Fibroblast of lung (primary cell): ENCODE measurements at places on chromosomes 3 and 15. TPM values are rescaled to one million over a fixed set of nuclear protein-coding genes. Genes with fewer than 3 reads are reported as not detected.

The FGF7 gene
- 488 and 527 TPM in 2 replicates for total RNA-seq

The LYSMD4 gene
- total RNA-seq, result 7.4 and 12.6 TPM in 2 replicates

The MAP6D1 gene
- total RNA-seq, result 0.51 and 0.83 TPM in 2 replicates

DNA sequence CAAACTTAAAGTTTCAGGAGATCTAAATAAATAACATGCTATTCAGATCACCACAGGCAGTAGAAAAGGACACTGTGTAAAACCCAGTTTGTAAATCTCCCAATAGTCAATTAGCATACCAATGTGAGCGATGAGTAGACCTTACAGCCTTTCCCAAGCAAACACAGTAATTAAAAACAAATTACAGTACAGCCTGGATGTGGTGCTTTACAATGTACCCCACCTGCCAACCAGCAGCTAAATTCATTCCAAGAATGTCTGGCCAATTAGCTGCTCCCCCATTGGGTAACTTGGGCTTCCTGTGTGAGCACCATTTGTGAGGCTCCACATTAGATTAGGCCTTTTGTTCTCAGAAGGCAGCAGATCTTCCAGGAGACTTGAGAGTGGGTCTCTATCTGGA, 635.0 kb downstream of the TBL1XR1 start:
- H3K27me3 ChIP-seq, result no peaks in the 10 kb centered on the region
- H3K36me3 ChIP-seq, result no peaks in the 10 kb centered on the region
- H3K4me3 ChIP-seq, result no peak overlapping the region
- no peaks in the 10 kb centered on the region for H3K4me1 ChIP-seq
- no peak overlapping the region for H3K27ac ChIP-seq

DNA sequence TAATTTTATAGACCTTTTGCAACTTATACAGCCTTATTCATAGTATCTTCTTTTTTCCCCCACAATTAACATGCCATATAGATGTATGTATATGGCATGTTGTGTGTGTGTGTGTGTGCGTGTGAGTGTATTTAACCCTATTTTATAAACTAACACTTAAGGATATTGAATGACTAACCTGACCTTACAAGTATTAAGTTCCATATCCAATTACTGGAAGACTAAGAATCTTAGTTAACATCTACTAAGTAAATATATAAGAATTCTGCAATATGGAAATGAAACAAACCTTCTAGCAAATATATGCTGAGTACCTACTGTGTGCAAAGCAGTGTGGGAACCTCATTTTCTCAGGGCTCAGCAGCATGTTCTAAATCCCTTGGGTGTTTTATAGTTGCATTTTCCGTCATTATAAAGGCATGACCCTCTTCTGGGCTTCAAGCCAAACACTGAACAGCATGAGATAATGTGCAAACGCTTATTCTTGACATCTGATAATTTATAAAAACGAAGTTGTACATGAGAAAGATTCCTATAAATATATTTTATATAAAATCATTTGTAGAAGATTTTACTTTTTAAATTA, 105.5 kb downstream of the NLGN1 start:
- H3K4me3 ChIP-seq, result no peak overlapping the region
- no peak overlapping the region for H3K27ac ChIP-seq
- H3K27me3 ChIP-seq, result no peaks in the 10 kb centered on the region
- no peaks in the 10 kb centered on the region for H3K4me1 ChIP-seq

DNA sequence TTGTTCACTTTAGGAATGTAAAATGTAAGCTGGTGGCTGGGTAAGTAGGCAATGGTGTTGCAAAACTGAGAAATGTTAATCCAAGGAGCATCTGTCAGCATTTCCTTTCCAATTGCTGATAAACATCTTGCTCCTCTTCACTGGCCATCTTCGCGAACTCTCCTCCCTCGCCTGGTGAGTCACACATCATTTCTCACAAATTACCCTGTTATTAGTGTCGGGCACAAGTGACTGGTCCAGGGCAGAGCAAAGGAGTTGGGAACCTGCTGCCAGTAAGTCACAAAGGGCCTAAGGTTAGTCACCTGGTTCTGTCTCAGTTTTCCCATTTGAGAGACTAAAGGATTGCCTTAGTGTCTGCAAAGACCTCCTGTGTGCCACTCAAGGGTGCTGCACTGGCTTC, 13.0 kb downstream of the CERS3 start:
- no peak overlapping the region for H3K27ac ChIP-seq
- DNase-seq, result no peak
- no peaks in the 10 kb centered on the region for H3K36me3 ChIP-seq
- no peaks in the 10 kb centered on the region for H3K4me1 ChIP-seq
- H3K4me3 ChIP-seq, result no peak overlapping the region

DNA sequence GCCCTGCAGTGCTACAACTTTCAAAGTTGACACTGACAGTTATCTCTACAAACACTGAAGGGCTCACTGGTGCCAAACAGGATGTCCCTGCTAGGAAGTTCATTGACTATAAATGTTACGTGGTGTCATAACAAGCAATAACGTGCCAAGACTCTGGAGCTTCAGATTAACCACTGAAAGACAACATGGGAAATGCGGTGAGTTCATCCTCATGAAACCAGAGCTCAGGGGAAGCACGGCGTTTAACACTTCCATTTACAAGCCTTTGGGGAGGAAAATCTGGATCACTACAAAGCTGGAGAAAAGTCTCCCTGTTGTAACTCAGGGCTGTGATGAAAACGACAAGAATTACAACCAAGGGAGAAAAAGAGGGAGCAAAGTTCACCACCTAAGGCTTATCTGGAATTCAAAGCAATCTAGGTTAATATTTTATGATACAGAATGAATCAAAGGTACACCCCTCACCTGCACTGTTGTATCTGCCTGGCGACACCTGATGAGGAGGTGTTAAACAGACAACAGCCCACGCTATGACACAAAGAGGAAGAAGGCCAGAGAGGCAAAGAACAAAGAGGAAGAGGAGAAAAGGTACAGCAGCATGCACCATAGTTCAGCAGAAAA, 27.0 kb downstream of the SHQ1 start:
- H3K4me1 ChIP-seq, result peaks cover 7% of the 10 kb centered on the region
- no peaks in the 10 kb centered on the region for H3K36me3 ChIP-seq
- H3K4me3 ChIP-seq, result no peak overlapping the region
- H3K27ac ChIP-seq, result no peak overlapping the region
- DNase-seq, result peak; percentile 54

DNA sequence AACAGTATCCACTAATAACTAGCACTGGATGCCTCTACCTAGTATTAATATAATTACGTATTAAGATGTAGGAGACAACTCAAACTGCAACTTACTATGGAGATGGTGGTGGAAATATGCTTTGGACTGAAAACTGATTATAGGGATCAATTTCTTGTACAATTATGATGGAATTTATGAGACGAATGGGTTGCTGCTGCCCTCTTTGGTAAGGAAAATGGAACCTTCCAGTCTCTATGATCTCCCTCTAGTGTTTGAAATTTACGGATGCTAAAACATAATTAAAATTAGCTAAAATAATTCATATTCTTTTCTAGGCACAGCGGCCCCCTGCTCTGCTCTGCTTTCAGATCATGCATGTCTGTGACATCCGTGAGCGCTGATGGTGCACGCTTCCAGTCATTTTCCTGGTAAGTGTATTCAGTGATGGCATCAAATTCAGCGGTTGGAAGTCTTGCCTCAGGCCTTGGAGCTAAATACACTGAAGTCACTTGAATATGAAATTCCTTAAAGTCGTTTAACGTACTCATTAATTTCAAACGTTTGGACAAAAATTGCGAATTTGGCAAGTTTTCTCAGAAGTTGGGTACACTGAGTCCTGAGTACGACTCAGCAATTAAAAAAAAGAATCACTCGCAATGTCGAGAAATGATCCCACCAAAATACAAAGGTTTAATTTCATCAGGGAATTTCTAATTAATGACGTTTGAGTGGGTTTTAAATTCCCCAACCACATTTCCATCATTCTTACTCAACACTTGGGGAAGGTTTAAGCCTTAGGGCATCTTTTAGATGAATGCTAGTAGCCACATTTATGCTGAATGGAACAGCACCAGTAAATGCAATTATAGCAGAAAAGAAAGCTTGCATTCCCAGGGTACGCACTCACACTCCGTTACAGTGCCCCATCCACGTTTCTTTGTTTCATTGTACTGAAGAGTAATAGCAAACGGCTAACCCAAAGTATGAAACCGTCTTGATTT, 132.6 kb downstream of the NR2F2 start:
- no peaks in the 10 kb centered on the region for H3K4me1 ChIP-seq
- no peak for DNase-seq
- H3K36me3 ChIP-seq, result no peaks in the 10 kb centered on the region
- no peaks in the 10 kb centered on the region for H3K27me3 ChIP-seq
- no peak overlapping the region for H3K4me3 ChIP-seq
